ENCODE measurements at places on chromosomes 4 and X.

DNA sequence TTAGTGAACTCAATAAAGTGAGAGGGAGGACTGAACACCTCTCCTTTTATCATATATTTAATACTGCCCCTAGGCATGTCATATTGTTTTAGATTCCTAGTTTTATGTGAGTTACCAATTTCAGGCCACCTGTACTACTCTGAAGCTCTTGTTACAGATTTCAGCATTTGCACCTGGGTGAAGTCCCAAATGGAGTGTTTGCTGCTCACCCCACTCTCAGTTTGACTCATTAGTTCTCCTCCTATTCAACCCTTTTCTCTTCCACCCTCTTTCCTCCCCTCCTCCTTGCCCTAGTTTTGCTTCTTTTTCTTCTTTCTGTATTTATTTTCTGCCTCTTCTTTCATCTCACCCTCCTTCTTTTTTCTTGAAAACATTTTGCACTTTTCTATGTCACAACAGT lies 1852.2 kb upstream of the IGFBP7 start:
- DNase-seq, result no peak

GRCh38 chr4:47084795-47085194 lies 53.4 kb downstream of the GABRB1 start:
- no peak for DNase-seq

- no peak for DNase-seq
These were observed 122.0 kb upstream of the PUDP start for GRCh38 chrX:7269991-7270390.

DNA sequence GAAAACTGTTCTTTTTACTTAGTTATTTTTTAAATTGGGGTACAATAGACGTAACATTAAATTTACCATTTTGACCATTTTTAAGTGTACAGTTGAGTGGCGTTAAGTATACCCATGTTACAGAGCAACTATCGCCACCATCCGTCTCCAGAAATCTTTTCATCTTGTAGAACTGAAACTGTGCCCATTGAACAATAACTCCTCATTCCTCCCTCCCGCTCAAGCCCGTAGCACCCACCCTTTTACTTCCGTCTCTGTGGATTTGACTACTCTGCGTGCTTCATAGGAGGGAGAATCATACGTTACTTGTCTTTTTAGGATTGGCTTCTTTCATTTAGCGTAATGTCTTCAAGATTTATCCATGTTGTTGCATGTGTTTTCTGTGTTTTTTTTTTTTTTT lies 55.3 kb downstream of the TMEM131L start:
- no peak for DNase-seq

DNA sequence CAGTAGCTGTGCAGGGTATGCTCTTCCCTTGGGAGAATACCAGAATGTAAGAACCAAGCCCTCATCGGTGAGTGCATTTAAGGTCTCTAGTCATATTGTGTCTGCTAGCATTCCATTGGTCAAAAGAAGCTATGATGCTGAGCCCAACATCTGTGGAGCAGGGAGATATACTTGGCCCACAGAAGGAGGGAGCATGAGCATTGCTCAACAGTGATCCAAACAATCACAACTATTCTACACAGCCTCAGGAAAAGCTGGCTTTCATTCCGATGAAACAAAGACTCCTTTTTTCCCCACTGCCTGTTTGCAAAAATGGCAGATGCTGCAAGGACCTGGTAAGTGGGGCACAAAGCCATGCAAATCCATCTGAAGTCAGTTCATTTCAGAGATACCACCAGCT lies 80.6 kb upstream of the DHX15 start:
- DNase-seq, result no peak

- no peak for DNase-seq
These were observed 57.1 kb upstream of the NKAP start for GRCh38 chrX:120000490-120001246.

- peak; percentile 11 for DNase-seq
These were observed 251 bp downstream of the KIAA0232 start for GRCh38 chr4:6782846-6783110.

DNA sequence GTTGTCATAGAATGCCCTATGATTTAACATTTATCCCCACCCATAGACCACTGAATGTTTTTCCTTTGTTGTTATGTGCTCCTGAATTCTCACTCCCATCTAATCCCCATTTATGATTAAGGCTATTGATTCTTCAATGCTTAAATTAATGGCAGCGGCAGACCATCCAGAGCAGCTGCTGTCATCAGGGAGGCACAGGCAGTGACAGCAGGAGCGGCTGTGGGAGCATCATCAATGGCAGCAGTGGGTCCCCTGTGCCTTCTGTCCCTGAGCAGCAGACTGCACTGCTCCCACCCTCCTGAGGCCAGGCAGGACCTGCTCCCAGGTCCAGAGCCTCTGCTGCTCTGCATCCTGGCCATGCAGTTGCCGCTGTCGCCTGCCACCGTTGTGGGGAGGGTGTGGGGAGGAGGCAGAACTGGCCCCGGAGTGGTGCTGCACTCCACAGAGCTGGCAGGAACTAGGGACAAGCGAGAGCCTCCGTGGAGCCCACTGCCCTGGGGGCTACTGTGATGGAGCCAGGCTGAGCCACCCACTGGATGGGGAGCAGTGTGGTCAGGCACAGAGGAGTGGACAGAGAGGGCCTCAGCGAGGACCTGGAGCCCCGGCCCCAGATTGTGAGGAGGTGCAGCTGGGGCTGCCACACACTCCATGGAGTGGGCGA lies 29.0 kb downstream of the NAA11 start:
- DNase-seq, result no peak

GRCh38 chr4:7371210-7371941 lies 63.4 kb downstream of the PSAPL1 start:
- DNase-seq, result no peak

All from activated CD4-positive, alpha-beta T cell treated with anti-CD3 and anti-CD28 coated beads for 1 hour (primary cell).